ENCODE measurements at places on chromosomes 7 and 10.

GRCh38 chr10:15211464-15211979, 43.0 kb upstream of the NMT2 start:
- DNase-seq = no peak

GRCh38 chr7:27165089-27165995, at the start of gene HOXA9:
Gene HOXA9, minus strand, starts transcription at chr7:27165537. Its CDS starts 80 bp downstream, at chr7:27165457.
- peak; percentile 88 for DNase-seq

GRCh38 chr10:90959826-90960225, 38.9 kb upstream of the ANKRD1 start:
- no peak for DNase-seq

GRCh38 chr10:103733045-103733419, 122.3 kb downstream of the SH3PXD2A start:
- DNase-seq = no peak

- DNase-seq = no peak
Measured at GRCh38 chr10:54402576-54402975, 398.5 kb downstream of the PCDH15 start.

DNA sequence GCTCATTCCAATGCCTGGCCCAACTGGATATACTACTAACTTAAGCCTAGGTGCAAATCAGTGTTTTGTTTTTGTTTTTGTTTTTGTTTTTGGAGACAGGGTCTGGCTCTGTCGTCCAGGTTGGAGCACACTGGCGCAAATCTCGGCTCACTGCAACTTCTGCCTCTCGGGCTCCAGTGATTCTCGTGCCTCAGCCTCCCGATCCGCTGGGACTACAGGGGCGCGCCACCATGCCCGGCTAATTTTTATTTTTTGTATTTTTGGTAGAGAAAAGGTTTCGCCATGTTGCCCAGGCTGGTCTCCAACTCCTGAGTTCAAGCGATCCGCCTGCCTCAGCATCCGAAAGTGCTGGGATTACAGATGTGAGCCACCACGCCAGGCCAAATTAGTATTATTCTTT, 1.6 kb downstream of the PPP3CB start:
- no peak for DNase-seq

- no peak for DNase-seq
Measured at GRCh38 chr7:133284092-133284491, 31.2 kb downstream of the EXOC4 start.

DNA sequence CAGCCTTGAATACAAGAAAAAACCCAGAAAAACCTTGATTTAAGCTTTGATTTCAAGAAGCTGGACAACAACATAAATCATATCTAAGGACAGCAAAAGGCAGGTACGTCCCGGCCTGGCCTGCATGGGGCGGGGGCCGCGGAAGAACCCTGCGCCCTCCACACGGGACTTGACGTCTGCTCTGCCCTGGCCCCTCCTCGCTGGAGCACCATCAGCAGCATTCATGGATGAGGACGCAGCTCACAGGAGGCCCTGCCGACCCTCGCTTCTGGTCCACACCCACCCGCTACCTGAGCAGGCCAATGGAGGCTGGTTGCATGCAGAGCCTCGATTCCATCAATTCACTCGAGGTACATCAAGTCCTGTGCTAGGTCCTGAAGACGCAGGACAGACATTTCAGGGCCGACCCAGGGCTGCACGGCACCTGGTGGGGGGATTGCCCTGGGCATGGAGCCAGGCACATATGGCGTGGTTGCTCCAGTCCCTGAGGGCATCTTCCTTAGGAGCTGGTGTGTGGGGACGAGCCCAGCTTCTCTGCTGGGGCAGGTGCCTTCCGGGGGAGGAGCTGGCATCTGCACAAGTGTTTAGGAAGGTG, 63.1 kb upstream of the NKX6-2 start:
- DNase-seq = no peak

DNA sequence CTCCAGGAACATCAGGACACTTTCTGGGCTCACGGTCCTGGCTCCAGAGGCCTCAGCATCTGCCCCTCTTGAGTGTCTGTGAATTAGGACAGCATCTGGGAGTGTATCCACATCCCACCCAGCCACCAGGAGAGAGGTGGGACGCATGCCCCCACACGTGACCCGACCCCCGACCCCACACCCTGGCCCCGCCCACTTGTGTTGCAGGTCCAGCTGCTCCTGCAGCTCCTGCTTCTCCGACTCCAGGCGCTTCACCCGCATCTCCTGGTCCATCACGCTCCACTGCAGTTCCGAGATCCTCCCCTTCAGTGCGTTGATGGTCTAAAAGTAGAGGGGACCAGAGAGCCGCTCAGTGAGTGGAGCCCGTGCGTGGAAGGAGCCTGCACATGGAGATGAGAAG, 13.6 kb downstream of the MAD1L1 start:
- DNase-seq = no peak

DNA sequence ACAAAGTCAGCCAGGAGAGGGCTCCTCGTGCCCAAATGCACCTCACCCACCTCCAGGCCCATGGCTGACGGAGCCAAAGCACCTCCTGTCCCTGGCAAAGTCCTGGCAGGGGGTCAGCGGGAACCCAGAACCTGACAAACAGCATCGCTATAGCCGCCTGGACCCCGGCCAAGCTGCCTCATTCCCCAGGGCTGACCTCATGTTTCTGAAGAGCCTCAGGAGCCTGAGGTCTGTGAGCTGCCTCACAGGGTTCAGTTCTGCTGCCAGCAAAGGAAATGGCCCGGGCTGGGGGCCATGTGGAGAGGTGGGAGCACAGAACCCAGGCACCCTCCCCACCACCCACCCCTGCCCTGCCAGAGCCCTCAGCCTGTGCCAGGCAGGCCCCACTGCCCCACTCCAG, 4.2 kb upstream of the NANOS1 start:
- no peak for DNase-seq

DNA sequence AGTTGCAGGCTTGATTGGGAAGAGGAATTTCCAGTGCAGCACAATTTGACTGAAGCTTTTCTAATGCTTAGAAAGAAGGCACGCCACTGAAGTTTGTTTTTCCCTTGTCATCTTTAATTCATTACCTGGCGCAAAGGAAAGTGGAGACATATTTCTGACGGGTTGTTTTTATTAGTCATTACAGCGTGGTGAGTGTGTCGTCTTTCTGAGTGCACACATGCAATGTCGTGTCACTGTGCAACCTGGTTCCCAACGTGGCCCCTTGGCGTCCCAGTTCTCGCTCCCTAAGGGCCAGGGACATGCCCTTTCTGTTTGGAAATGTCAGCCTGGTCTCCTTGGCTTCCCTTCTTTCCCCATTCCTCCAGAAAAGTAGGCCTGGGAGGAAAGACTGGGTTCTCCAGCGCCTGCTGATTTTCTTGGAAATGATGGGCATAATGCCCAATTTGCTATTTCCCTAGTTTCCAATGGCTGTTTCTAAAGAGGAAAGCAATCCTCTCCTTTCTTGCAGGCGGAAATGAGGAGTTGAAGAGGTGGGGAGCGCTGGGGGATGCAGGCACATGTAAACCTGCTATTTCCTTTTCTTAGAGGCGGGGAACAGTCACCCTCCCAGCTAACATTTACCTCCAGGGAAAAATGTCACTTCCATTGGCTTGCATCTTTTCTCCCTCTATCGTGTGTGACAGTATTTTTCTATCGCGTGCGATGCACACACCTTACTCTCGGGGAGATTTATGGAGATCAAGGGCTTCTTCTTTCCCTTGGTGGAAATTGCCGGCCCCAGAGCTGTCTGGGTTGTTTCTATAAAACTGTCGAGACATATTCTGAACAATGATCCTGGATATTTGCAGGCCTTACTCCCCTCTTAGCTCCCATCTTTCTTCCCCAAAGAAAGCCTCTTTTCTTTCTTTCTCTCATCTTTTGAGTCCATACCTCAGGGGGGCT, 249.8 kb downstream of the ARHGAP12 start:
- no peak for DNase-seq

- no peak for DNase-seq
Measured at GRCh38 chr10:30092151-30092790, 32.9 kb upstream of the JCAD start.

DNA sequence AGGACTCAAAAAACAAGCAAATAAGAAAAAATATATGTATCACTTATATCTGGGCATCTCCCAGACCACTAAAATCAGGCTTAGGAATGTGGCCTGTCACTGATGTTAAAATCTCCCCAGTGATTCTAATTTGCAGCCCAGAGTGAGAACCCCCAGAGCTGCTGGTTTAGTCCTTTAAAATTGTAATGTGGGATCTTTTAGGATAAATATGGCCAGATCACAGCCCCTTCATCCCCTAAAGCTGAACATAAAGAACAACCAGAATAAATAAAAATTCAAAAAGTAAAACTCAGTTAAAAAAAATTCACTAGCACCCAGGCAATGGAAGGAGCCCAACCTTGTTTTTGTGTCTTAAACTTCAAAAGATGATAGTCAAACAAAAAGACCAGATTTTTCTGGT, 46.4 kb upstream of the MTURN start:
- DNase-seq = no peak

- no peak for DNase-seq
Measured at GRCh38 chr7:87000344-87000743, 59.1 kb downstream of the ELAPOR2 start.

- DNase-seq = no peak
Measured at GRCh38 chr10:29541422-29542210, 93.2 kb downstream of the SVIL start.

DNA sequence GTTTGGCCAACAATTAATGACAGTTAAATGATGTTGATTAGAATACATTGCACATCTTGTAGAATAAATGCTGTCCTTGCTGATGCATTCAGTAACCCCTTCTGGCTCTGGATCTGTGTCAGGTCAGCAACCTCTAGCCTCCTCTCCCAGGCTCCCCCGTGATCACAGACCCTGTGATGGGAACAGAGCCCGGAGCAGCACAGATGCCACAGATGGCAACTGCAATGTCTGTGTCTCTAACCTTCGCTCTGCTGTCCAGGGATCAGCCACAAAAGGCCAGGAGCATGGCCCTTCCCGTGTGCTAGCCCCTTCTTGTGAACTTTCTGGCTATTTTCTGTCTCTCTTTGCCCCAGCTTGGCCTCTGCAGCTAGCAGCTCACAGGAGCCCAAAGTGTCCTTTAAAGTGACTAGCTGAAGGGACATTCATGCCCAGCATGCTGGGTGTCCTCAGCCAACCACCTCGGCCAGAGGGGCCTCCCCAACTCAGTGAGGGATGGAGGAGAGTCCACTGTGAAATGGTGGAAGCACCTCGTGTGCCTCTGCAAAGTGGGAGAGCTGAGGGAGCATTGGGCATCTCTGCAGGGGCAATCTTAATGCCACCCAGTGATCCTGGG, 167.0 kb upstream of the TCERG1L start:
- DNase-seq = no peak

GRCh38 chr10:7834262-7834661, 16.0 kb downstream of the TAF3 start:
- no peak for DNase-seq

- DNase-seq = peak; percentile 9
Measured at GRCh38 chr7:68862736-68863135, 735.5 kb upstream of the AUTS2 start.

- no peak for DNase-seq
Measured at GRCh38 chr10:117674201-117674600, 131.7 kb downstream of the EMX2 start.

DNA sequence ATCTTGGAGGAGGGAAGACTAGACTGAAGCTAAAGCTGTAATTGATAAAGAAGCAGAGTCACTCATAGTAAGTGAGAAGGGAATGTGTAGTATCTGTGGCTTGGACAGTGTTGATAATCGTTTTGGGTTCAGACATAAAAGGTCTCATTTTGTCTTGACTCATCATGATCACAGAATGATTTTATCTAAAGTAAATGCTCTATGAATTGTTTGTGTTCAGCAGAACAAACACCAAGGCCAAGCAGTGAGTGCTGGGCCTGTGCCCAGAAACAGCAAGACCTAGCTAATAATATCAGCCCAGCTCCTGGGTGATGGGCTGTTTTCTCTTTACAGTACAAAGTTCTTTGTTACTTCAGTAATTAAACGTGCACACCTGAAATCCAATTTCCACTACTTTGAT, 26.7 kb upstream of the CD36 start:
- DNase-seq = no peak

All from DMS 273 treated with DMSO at 0.1 percent for 48 hours (cell line).